Mesenteric fat pad (tissue), 1 donor: ENCODE measurements at places on chromosomes 1 and 21. TPM values are rescaled to one million over a fixed set of nuclear protein-coding genes. Genes with fewer than 3 reads are reported as not detected.

- no peak for DNase-seq
These were observed 94.0 kb downstream of the DPYD start for GRCh38 chr1:97826820-97827219.

The FCER1G gene
- total RNA-seq = 176 TPM

The CYP4A11 gene
- not detected for total RNA-seq

The FOXD3 gene
- not detected for total RNA-seq

The C2CD4D gene
- total RNA-seq = not detected
